BJ (cell line): ENCODE measurements at places on chromosomes 16 and 17.

DNA sequence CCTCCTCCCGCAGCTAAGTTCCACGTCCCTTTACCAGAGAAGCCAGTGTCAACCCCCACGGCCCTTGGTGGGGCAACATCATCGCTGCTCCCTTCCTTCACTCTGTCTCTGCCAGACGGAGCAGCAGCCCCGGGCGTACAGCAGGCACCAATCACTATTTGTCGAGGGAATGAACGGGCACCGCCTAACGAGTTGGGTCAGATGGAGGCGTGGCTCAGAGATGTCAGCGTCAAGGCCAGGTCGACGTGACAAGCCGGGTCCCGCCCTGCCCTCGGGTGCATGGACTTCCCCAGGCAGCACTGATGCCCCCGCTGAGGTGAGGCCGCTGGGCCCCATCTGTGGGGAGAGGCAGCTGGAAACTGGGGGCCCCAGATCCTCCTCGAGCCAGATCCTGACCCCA, 50.0 kb downstream of the CBFA2T3 start:
- DNase-seq: no peak

DNA sequence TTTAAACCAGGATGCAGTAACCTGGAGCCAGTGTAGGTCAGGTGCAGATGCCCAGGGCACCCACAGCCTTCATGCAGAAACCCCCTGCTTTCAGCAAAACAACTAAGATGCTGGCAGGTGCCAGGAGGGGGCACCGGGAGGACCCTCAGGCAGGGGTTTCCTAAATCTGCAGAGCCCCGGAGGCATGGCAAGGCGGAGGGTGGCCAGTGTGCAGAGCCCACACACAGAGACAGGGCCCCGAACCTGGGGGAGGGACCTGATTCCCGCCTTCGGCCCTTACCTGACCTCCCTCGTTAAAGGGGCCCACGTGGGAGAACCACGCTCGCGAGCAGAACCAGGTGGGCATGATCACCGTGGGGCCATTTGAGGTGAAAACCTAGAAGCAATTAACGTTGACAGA, 114.0 kb upstream of the METRNL start:
- no peak for DNase-seq

DNA sequence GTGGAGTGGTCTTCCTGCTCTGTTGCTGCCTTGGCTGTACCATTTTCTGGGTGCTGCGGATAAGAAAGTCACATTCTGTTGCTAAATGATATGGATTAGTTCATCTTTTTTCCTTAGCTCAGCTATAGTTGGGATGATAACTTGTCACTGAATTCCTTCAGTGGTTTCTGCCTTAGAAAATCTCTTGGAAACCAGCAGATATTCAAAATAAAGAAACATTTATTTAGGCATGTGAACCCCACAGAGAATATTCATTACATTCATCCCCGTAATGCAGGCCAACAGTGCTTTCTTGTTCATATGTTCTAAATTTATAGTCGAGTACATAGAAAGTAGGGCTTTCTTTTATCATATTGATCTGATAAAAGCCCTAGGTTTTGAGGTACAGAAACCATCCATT, 151.3 kb downstream of the CYB561 start:
- DNase-seq: no peak

DNA sequence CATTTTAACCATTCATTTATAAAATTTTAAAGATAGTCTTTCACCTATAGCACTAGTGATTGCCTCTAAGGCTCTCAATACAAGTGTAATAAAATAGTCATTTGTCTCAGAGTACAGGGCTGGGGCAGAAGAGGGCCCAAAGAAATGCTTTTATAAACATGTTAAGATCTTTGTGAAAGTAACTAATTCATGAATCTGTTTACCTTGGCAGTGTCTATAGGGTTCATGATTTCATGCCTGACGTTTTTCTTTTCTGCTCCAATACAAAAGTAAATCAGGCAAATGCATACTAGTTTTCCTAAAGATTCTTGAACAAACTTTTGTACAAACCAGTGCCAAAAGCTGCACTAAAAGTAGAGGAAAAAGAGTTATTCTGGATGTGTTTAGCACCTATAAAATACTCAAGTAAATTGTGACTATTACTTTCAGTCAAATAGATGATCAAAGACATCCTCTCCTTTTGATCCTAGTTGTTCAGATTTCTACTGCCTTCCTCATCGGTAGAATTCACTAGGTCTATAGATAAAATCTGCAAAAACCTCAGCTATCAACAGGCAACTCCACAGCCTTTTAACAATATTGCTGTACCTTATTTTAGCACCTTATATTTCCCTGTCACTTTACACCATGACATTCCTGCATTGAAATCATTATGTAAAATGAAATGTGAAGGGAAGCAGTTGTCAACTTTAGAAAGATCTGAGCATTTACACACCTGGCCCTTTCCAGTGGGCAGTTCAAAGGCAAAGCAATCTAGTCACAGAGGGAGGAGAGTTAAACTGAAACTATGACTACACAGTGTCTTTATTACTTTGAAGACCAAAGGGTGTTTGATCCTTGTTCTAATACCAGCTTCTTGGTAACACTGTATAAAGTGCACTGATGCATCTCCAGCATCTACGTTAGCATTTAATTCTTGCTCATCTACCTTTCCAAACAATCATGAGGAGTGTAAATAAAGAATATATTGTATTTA, 100.0 kb upstream of the MED13 start:
- DNase-seq: no peak

DNA sequence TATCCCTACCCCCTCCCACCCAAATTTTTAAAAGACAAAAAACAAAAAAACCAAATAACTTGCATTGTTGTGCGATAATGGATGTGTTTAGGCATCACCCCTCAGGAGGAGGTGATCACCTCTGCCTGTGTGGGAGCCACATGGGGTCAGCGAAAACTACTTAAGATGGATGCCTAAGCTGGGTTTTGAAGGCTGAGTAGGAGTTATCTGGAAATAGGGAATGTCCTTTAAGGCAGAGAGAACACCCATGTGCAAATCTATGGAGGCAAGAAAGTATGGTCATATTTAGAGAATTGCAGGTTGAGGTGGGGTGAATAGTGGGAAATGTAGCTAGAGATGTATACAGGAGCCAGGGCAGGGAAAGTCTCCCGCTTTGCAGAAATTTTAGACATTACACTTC, 5.6 kb upstream of the TACO1 start:
- DNase-seq: no peak

DNA sequence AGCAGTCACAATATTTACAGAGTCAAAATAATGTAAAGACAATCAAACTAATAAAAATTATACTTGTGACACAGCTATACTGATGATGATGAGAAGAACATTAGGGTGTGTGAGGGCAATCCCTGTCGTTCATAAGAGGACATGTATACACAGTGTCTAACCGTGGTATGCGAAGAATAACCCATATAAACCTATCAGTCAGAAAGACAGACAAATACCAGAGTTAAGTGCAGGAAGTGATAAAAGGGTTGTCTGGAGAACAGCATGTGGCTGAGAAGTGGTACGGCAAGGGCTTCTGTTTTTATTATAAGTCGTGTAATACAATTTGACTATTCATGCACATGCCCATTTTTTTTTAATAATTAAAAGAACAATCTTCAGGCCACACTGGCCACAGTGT, 46.7 kb downstream of the LMF1 start:
- DNase-seq: no peak

DNA sequence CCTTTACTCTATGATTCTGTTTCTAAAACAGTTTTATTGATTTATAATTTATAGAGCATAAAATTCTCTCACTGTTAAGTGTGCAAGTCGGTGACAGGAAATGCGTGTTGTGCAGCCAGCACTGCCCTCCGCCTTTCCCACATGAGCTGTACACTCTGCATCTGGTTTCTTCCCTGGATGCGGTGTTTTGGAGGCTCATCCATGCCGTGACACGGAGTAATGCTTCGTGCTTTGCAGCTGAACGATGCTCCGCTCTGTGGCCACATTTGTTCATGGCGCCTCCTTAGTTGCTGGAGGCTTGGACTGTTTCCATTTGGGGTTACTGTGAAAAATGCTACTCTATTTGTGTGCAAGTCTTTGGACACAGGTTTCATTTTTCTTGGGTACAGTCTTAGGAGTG, 7.2 kb upstream of the IGFALS start:
- DNase-seq: no peak

DNA sequence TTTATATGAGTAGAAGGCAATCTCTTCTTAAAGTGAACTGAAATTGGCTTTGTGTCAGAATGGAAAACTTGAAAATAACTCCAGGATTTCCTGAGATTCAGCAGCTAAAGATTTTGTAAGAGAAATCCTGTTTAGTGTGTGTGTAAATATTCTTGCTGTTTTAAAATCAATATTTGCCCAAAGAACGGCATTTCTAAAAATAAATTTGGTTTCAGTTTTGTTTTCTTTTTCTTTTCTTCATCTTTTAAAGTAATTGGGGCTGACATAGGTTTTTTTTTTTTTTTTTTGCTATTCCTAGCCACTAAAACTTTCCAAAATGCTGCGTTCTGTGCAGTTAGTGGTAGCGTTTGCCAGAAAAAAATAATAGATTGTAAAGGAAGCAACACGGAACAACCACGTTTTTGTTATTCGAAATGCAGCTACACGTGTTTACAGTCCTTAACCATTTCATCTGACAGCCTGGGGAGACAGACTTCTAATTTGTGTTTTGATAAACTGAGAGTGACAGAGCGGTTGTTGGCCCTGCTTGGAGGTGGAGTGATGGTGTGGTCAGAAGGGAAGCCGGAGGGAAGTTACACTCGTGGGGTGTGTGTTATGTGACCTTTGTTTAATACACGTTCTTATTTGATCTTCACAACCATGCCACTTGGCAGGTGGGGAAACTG, 21.6 kb upstream of the SMPD3 start:
- no peak for DNase-seq

DNA sequence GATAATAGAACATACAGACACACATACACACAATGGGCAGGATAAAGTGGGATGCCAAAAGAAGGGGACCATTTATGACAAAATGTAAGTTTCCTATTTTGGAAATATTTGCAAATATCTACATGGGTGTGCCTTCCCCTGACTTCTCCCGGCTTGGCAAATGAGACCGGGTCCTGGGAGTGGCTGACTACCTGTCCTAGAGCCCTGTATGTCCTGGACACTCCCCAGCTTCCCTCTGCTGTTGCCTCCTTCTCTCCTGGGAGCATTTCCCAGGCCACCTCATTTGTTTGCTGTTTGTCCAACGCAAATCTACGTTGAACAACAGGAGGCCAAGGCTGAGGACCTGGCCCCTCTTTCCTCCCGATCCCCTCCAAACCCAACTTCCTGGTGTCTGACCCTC, 16.9 kb downstream of the PECAM1 start:
- DNase-seq: no peak

DNA sequence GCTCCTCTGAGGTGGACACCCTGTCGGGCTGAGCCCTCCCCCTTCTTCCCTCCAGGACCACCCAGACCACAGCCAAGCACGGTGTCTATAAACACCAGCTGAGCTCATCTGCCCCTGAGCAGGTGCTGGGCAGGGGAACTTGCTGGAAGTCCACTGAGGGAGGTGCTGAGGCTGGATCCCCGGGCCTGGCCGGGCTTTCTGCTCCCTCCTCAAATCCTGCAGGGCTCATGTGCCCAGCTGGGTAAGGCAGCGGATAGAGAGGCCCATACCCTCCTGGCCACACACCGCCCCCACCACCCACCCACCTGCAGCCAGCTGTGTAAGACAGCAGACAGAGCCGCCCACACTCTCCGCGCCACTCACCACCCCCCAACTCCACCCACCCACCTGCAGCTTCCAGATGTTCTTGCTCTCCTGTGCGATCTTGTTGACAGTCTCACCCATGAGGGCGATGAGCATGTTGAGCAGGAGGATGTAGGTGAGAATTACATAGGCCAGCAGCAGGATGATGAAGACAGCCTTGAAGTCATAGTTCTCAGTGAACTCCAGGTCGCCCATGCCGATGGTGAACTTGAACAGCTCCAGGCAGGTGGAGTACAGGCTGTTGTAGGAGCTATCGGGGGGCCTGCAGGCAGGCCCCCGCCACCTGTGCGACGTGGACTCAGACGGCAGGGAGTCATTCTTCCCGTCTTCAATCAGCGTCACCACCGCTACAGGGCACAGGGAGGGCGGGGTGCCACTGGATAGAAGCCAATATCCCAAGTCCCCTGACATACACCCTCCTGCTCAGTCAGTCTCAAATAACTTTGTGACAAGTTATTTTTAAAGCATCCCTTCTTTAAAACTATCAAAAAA, 15.9 kb upstream of the TRPV3 start:
- DNase-seq: no peak
